Anterior cingulate cortex (tissue), 58 donors: ENCODE measurements at places on chromosomes 3 and 15.
A peak's percentile ranks its signal among the peaks of the same experiment; 100 is the strongest.

DNA sequence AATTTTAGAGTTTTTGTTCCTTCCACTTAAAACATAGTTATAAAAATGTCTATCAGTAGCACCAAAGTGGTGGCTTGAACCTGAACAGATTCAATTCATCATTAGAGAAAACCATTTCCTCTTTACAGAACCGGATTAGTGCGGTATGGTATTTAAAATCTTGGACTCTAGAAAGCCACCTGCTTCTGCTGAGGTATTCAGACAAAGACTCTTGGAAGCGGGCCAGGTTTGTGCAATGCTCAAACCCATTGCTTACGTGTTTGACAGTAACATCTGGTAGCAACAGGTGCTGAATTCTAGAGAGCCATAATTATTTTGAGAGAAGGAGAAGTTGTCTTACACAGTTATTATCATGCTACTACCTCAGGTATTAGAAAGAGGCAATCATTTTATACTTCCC is 290.5 kb downstream of the NAALADL2 start:
- DNase-seq, result no peak

DNA sequence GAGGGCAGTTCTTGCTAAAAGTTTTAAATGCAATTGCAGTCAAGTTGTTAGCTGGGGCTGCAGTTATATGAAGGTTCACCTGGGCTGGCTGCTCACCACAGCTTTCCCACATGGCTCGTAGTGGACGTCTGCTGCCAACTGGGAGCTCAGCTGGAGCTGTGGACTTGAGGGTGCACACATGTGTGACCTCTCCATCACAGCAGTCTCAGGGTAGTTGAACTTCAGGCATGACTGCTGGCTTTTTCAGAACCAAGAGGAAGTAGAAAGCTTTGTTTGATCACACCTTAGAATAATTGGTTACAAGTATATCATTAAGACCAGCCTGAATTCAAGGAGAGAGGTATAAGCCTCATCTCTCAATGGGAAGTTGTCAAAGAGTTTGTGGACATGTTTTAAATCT is 74.1 kb downstream of the CHL1 start:
- no peak for DNase-seq

- DNase-seq, result no peak
Measured at GRCh38 chr3:121970047-121970446, 52.0 kb downstream of the ILDR1 start.

GRCh38 chr3:66381626-66382025 is 119.2 kb downstream of the LRIG1 start:
- no peak for DNase-seq

- no peak for DNase-seq
Measured at GRCh38 chr3:9500108-9501050, 53.2 kb downstream of the LHFPL4 start.

- no peak for DNase-seq
Measured at GRCh38 chr15:74221399-74222239, 14.5 kb upstream of the CCDC33 start.

DNA sequence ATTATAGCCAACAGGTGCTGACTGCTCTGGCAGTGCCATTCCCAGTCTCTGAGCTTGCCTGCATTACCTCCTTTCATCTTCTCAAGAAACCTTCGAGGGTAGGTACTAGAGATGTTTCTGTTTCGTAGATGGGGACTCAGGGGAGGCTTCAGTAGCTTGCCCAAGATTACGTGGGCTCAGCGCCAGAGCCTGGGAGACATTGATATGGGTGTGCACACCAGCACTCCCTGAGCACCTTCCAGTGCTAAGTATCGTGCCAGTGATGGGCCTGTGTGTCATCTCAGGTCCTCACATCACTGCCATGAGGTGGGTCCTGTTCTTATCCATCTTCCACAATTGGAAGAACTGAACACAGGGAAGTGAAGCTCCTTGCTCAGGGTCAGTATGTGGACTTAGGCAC is 15.2 kb downstream of the TSEN2 start:
- DNase-seq, result no peak

- peak; percentile 9 for DNase-seq
Measured at GRCh38 chr15:57732526-57733331, 26.2 kb downstream of the POLR2M start.

DNA sequence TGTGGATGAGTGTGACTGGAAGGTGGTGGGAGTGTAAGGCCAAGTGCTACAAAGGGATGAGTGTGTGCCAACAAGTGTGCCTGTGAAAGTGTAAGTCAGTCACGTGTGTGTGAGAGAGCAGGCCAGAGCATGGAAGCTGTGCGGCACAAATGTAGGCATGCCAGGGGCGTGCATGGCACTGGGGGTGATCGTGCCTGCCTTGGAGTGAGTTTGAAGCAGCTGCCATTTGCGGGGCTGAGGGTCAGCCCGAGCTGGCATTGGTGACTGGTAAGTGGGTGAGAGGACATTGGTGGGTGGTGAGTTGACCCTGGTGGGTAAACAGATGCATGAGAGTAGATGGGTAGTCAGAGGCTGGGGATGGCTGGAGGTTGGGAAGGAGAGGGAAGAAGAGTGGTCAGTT is 24.5 kb downstream of the CD276 start:
- no peak for DNase-seq

GRCh38 chr3:167487556-167487955 is 13.7 kb upstream of the SERPINI2 start:
- DNase-seq, result no peak

DNA sequence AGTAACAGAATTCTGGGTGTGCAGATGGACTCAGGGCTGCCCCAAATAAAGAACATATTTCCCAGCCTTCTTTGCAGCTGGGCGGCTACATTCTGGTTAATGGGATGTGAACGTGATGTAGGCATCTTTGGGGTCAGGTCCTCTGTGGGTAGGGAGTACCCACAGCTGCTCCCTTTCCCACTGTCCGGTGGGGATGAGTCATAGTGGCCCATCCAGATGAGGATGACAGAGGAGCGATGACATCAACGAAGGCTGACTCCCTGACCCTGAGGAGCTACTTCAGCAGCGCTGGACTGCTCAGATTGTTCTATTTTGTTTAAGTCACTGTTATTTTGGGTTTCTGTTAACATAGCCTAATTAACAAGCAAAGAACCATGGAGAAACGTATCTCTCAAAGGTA is 38.0 kb downstream of the SRPRB start:
- no peak for DNase-seq

DNA sequence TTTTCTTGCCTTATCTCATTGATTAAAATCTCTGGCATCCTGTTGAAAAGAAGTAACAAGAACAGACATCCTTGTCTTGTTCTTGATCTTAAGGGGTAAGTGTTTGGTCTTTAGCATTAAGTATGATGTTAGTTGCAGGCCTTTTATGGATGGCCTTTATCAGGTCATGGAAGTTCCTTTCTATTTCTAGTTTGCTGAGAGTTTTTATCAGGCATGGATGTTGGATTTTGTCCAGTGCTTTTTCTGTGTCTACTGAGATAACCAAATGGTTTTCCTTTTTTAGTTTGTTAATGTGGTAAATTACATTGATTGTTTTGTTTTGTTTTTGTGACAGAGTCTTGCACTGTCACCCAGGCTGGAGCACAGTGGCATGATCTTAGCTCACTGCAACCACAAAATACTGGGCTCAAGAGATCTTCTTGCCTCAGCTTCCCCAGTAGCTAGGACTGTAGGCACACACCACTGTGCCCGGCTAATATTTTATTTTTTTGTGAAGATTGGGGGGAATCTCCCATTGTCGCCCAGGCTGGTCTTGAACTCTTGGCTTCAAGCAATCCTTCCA is 26.3 kb downstream of the MRAS start:
- DNase-seq, result no peak

GRCh38 chr3:81744366-81744765 is 17.1 kb downstream of the GBE1 start:
- no peak for DNase-seq

- DNase-seq, result no peak
Measured at GRCh38 chr15:58277333-58277732, 139.2 kb downstream of the AQP9 start.

DNA sequence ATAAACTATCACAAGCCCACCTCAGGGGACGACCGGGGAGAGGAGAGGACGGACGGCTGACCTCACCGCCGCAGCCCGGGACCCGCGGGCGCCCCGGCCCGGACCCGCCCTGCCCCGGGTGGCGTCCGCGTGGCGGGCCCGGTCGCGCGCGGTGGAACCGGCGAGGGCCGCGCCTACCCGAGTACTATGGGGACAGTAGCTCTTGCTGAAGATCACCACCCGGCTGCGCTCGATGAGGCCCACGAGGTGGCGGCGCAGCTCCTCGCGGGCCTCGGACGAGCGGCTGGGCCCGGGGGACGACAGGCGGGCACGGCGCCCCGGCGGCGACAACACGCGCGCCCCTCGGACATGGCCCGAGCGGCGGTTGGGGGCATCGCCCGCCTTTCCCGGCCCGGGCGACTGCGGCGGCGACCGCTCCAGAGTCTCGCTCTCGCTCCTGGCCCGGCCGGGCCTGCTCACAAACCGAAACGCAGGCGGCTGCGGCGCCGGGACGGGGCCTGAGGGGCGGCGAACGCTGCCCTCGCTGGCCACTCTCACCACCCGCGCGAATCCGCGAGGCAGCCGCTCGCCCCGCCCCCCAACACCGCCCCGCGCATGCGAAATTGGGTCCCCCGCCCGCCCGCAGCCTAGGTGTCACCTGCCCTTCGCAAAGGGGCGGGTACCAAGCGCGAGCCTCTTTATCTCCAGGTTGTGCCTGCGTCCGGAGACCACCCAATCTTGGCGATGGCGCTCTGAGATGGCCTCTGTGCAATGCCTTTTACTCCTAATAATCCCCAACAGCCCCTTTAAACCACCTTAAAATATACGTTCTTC is at the start of gene TXNRD3:
TSS of gene TXNRD3 (minus strand) at position 554 of the 813 bp plus-strand sequence.
- DNase-seq, result peak; percentile 75

DNA sequence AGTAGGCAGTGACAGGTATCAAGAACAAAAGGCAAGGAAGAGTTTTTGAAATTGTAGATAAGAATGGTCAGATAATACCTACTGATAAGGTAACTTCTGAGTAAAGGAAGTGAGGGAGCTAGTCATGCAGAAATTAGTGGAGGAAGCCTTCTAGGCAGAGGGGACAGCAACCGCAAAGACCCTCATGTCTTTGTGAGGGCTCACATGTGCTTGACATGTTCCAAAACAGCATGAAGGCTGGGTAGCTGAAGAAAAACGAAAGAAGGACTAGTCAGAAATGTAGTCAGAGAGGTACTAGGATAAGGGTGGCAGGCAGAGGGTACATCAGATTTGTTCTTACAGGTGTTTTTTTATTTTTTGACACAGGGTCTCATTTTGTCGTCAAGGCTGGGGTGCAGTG is 5.3 kb downstream of the SIN3A start:
- DNase-seq, result no peak

- no peak for DNase-seq
Measured at GRCh38 chr15:76201536-76202255, 109.6 kb downstream of the ETFA start.

DNA sequence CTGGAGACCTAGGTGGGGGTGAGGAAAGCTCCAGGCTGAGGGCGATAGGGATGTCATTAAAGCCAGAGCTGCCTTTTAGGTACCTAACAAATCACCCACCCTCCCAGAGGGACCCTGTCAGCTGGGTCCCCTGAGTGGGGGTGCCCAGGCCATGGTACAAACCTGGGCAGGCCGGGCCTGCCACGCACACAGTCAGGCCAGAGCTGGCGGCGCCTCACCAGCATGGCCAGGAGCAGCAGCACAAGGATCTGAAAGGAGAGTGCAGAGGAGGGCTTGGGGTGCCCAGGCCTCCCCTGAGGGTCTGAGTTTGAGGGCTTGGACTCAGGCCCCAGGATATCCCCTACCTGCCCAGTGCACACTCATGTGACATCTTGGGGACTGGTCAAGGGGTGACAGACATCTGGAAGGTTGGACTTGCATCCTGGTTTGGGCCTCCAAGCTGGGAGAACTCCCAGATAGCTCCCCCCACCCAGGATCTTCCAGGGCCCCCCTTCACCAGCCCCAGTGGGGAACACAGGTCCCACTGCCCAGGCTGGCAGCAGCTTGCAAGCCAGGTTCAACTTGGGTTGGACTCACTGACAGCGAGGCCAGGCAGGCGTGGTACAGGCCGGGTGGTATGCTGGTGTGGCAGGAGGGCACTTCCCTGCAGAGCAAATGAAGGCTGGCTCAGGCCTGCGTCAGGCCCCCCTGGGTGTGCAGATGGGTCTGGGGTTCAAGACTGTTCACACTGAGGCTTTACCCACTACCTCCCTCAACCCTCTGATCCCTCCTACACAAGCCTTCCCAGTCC is 5.2 kb downstream of the STRA6 start:
- DNase-seq, result no peak

- DNase-seq, result no peak
Measured at GRCh38 chr15:72482275-72482674, 8.1 kb downstream of the ARIH1 start.

- no peak for DNase-seq
Measured at GRCh38 chr3:62119139-62119538, 254.2 kb downstream of the FEZF2 start.

DNA sequence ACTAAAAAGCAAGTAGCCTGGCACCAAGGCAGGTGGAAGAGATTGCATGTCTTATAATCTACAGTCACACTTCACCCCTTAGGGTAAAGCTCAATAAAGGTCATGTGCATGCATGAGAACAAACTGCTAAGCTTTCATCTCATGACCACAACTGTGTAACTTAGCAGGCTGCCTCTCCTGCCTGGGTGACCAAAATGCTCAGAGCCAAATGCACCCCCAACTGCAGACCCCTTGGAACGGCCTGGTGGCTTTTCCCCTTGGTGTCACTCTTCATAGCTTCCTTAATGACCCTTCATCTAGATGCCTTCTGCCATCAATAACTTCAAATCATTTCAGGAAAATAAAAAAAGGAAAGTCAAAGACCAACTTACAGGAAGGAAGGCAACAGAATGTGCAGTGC is 88.1 kb downstream of the ADAMTS17 start:
- DNase-seq, result no peak

DNA sequence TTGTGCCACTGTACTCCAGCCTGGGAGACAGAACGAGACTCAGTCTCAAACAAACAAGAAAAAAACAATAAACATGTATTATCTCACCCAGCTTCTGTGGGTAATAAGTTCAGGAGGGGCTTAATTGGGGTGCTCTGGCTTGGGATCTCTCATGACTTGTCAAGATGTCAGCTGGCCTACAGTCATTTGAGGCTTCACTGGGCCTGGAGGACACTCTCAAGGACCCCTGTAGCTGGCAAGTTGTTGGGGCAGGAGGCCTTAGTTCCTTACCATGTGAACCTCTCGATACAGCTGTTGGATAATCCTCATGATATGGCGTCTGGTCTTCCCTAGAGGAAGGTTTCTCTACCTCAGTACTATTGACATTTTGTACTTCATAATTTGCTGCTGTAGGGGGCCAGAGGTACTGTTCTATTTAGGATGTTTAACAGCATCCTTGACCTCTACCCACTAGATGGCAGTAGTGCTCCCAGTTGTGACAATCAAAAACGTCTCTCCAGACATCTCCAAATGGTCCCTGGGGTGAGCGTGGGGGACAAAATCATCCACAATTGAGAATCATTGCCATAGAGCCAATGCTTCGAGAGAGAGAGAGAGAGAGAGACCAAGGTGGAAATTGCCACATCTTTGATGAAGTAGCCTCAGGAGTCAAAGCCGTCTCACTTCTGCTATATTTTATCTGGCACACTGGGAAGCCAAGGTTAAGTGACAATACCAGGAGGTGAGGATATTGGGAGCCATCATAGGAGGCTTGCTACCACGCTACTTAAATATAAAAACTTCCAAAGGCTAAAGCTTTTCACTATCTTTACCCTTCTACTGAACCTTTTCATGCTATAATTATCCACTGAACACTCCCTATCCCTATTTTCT is 23.9 kb upstream of the SLTM start:
- DNase-seq, result no peak
